ENCODE measurements at places on chromosomes 6 and 20. TPM values are rescaled to one million over a fixed set of nuclear protein-coding genes. Genes with fewer than 3 reads are reported as not detected.

KHDRBS2 gene
- 3.2 TPM for polyA plus RNA-seq

MUCL3 gene
- polyA plus RNA-seq, result 0.32 TPM

ZC3H12D gene
- polyA plus RNA-seq, result not detected

GJA1 gene
- 262 TPM for polyA plus RNA-seq

VGLL2 gene
- not detected for polyA plus RNA-seq

PHACTR2 gene
- polyA plus RNA-seq, result 105 TPM

RBCK1 gene
- 46.5 TPM for polyA plus RNA-seq

PPIL1 gene
- polyA plus RNA-seq, result 53.1 TPM

SLC22A16 gene
- 0.37 TPM for polyA plus RNA-seq

DOK5 gene
- 6.9 TPM for polyA plus RNA-seq
